ENCODE measurements at places on chromosomes 1 and 21.

GRCh38 chr1:48750109-48750508, 26.6 kb downstream of the BEND5 start:
- DNase-seq: no peak

- no peak for DNase-seq
Measured at GRCh38 chr1:170356585-170356984, 175.4 kb upstream of the GORAB start.

DNA sequence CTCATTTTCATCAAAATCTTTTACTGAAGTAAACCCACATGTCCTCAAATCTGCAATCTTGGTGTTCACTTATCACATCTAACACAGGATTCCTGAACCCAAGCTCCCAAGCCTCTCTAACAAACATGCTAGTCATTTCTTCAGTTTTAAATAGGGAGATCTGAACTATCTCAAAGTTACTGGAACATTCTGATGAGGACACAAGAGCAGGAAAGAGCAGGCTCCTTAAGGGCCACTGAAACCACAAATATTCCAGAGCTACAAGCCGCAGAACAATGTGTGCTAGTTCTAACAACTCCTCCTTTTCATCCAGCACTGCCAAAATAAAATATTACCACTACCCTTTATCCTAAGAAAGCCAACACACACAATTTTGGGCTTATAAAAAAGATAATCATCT, 38.9 kb downstream of the WARS2 start:
- DNase-seq: no peak

GRCh38 chr1:41838266-41838665, 80.5 kb downstream of the HIVEP3 start:
- DNase-seq: no peak

DNA sequence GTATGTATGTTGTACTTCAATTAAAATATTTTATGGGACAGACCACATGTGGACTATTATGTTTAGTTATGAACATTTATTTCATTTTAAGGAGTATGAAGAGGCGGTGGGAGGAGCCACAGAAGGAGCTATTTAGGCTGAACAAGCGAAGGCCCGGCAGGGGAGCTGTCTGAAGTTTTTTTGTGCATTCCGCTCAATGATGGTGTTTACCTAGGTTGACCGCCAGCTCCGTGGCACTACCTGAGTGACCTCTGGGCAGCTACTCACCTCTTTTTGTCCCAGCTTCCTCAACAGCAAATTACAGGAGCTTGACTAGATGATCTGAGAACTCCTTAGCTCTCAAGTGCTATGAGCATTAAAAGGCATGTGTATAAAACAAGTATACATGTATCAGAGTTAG, 32.7 kb upstream of the C1orf198 start:
- DNase-seq: no peak

GRCh38 chr1:240803151-240803550, 191.2 kb upstream of the GREM2 start:
- DNase-seq: no peak

- no peak for DNase-seq
Measured at GRCh38 chr1:117814856-117815797, 114.3 kb downstream of the GDAP2 start.

GRCh38 chr1:240936911-240937668, 325.1 kb upstream of the GREM2 start:
- peak; percentile 23 for DNase-seq

GRCh38 chr21:39136711-39137110, 46.5 kb downstream of the PSMG1 start:
- no peak for DNase-seq

DNA sequence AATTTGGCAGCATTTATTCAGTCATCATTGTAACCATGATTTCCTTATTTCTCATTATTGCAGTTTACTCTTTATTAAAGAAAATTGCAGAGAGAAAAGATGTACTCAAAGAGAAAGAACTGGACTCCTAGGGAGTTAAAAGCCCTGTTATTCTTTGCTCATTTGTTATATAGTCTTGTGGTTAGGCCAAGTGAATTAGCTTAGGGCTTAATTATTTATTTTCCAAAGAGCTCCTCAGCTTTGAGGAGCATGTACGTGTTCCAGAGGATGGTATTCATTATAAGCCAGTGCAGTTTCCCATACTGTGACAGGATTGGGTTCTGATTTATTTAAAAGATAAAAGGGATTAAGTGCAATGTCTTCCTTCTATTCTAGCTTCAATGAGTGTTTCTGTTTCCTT, 86.4 kb downstream of the GPR161 start:
- no peak for DNase-seq

DNA sequence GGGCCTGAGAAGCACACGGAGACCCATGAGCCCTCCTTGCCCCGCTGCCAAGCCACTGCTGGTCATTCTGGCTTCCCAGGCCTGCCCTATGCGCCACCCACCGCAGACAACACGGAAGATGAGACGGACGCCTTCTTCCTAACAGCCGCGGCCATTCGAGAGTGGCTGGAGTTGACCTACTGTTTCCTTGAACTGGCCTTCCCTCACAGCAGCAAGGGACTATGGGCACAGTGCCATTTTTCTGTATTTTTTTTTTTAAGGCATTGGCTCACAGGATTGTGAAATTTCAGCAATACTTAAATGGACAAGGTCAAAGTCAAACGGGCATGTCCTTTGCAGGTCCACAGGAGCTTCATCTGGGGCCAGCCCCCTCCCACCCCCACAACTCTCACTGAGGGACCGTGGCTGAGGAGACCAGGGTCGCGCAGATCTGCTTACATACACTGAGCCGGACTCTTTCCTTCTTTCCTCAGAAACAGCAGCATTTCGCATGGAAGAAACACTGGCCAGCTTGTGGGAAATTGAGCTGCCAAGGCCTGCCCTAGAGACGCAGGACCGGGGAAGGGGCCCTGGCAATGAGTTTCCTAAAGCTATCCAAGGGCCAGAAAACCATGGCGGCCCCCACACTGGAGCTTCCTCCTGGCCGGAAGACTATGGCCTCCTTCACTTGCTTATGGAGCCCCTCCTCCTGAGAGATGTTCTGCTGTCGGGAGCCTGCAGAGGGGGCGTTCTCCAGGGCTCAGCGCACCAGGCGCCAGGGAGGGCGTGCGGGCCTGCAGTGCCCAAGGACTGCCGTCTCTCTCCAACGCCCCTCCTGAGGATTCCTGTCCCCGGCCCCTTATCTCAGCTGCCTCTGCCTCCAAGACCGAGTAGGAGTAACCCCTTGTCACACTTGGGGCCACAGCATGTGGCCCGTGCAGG, 98.9 kb downstream of the PGBD5 start:
- DNase-seq: no peak

DNA sequence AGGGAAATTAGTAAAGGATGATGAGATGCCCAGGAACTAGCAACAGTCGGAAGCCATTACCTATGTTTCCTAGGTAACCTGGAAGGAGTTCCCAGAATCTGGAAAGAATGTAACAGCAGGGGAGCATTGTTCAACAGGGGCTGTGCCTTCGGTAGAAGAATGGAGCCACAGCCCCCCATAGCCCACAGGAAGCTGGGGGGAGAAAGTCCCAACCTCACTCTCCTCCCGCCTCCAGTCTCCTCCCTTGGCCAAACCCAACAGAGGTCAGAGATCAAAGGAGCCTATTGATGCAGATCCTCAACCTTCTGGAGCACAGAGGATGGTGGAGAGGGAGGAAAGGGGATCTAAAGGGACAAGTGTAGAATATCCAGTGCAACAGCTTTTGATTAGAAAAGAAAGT, 131.5 kb upstream of the SLC44A3 start:
- DNase-seq: peak; percentile 89

GRCh38 chr1:173043253-173043652, 7.5 kb downstream of the TNFSF18 start:
- DNase-seq: no peak

DNA sequence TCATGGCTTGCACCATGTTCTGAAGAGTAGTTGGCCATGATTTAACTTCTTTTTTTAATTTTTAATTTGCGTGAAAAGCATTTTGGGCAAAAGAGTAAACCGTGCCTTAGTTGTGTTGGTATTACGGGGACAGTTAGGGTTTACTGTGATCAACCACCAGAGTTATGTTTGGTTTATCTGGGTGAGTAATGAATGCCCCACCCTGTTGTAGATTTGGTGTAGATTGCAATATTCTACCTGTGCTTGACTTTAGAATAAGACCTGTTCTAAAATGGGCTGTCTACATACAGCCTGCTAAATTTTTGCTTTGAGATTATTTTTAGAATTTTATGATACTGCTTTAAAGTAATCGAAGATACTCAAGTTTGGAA, 1.4 kb downstream of the USP25 start:
- DNase-seq: no peak

- DNase-seq: no peak
Measured at GRCh38 chr1:211788626-211789025, 41.9 kb downstream of the LPGAT1 start.

DNA sequence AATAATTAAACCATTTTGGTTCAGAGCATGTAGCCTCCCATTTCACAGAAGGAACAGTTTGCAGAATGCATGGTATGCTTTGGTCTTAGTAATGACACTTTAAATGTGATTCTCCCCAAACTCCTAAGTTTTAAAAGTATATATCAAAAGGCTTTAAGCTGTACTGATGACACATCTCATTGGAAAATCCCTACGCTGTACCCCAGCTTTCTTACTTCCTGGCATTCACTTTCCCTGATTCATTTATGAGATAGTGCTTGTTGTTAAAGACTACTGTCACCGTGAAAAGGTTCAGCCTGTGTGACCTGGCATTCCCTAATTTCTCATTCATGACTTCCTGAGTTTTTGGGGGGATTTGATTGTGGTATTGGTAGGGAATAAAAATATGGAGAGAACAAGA, 53.4 kb downstream of the MPZL1 start:
- DNase-seq: no peak

DNA sequence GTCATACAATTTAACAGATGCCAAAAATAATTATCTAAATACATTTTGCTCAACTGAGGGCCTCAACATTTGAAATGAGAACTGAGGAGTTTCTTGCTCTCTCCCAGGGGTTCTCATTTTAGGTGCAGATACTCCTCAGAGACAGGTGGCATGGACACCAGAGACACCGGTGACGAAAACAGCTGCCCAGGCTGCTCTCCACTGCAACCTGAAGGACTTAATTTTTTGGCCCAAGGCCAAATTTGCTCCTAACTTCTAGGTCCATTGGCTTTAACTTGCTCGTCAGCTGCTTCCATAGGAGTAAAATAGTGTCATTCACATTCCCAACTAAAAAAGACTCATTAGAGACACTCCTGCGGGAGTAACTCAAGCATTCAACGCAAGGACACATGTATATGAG, 87.0 kb downstream of the NRIP1 start:
- no peak for DNase-seq

DNA sequence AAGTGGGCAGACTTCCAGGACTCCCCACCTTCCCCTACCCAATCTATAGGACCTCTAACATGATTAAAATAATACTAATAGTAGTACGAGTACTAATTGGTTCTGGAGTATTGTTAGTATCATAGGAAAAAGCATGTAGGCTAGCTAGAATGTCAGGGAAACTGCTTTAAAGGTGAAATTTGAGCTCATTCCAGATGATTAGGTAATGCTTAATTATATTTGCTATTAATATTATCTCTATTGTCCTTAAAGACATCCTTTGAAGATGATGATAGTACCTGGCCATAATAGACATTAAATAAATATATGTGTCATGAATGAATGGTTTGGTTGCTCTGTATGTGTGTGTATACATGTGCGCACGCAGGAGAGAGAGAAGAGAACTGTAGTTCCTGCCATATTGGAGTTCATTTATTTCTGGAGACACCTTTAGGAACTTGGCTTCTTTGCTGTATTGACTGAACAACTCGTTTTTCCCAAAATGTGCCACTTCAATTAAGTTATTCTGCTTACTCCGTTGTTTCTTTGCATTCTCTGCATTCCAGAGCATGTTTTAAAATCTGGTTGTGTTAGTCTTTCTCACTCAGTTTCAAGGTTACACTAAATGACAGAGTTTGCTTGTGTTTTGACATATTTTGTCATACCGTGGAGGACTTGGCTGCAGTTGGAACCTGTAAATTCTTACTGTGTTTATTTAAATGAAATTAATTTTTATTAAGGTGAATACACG, 117.1 kb downstream of the OSBPL9 start:
- DNase-seq: no peak

GRCh38 chr1:76587212-76587611, 280.1 kb upstream of the ST6GALNAC5 start:
- no peak for DNase-seq

DNA sequence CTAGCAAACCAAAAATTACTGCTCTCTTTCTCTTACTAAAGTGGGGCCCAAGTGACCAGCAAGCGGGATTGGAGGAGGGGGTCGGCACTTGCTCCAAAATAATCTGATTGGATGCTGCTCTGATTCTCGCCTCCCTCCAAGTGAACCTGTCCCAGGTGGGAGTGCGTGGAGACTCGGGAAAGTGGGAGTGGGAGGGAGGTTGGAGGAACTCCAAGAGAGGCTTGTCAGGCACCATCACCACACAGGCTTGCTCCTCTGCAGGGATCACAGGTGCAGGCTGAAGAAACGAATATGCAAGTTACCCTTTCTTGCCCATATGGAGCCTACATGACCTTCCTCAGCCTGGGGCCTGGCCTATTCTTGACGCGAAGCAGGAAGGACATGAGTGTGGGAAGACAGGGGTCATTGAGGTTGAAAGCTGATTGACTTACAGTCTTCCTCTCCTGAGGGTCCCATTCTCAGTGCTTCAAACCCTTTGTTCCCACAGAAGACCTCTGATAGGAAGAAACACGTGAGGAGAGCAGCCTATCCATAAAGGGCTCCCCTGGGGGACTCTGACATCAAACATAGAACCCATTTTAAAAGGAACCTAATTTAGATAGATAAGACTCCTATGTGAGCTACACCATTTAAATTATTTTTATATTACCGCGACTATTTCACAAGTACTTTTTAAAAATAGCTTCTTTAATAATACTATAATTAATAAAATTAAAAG, 14.2 kb downstream of the RGS8 start:
- DNase-seq: no peak

GRCh38 chr1:169697755-169698154, 13.7 kb downstream of the SELL start:
- DNase-seq: no peak
